H1 (cell line): ENCODE measurements at places on chromosomes 3 and 15. TPM values are rescaled to one million over a fixed set of nuclear protein-coding genes. Genes with fewer than 3 reads are reported as not detected.

- no peak for DNase-seq
Measured at GRCh38 chr15:26893351-26894065, 26.6 kb downstream of the GABRA5 start.

- DNase-seq = no peak
Measured at GRCh38 chr3:459311-459670, 262.7 kb downstream of the CHL1 start.

DNA sequence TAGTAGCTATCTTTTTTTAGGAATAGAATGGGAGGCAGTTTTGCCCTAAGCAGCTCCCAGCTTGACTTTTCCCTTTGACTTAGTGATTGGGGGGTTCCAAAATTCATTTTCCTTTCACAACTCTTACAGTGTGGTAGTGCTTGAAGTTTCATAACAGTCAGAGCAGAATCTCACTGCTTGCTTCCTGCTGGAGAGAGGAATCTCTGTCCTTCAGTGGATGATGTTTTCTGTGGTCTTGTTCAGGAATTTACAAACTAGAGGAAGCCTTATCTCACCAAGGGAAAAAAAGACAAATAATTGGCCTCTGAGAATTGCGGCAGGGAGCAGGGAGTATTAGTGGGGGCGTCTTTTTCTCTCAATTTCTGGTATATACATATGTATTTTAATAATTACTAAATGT, 326.6 kb upstream of the C2CD4B start:
- DNase-seq = no peak

GRCh38 chr15:34043813-34044212, 4.8 kb upstream of the AVEN start:
- DNase-seq = no peak

Gene CACNA2D2
- total RNA-seq = 14.0 and 14.1 TPM in 2 replicates

DNA sequence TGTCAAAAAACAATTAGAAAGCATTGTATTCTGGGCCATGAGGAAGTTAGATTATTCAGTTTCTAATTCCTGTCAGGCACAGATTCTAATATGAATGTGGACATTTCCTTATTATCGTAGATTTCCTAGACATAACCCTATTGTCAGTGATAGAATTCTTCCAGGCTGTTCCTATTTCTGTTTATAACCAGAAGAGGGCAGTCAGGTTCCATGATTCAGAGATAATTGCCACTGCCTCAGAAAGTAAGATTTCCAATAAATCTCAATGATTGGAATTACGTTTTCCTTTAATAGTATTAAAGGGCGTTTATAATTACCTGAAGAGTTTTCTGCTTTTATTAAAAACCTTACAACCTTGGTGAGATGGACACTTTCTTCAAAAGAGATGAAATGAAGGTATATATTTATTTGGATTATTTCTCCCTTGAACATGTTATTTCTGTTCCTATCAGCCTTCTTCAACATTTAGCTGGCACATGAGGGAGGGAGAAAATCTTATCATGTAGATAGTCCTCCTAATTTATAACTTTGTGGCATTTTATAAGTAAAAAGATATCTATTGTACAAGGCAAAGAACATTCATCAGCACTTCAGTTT, 439.2 kb downstream of the MCTP2 start:
- DNase-seq = no peak

Gene GOLGA8K
- total RNA-seq = 0.48 and 1.3 TPM in 2 replicates

DNA sequence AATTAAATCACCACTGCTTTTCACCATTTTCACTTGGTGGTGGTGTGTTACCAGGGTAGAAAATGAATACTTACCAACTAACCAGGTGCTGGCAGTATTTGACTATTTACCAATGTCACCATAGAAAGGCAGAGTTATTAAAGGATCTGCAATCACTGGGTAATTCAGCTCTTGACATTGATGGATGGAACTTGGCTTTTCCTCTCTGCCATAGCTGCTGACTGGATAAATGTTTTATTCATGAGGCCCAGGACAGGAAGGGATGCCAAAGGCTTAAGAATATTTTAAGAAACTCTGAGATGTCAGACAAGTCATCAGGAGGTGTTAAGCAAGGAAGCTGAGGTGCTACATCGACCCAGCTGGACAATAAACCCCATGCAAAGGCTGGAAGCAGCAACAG, 495.5 kb upstream of the CFAP20DC start:
- no peak for DNase-seq

DNA sequence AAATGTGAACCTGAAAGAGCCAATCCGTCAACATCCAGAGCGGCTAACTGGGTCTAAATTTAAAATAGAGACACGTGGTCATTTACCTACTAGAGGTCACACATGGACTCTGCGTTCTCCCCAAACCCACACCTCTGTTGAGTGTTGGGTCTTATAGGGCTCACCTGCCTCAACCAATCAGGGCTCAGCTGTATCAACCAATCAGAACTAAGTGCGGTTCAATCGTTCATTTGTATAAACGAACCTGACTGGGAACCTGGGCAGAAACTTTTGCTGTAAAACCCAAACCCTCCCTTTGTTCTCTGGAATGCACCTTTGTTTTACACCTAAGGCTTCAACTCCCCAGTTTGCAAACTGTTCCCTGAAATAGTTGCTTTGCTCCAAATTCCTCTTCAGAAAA, 8.9 kb downstream of the DNAAF4 start:
- DNase-seq = no peak

GRCh38 chr3:38634111-38634510, 15.4 kb downstream of the SCN5A start:
- no peak for DNase-seq

Gene RGMA
- 39.8 and 41.8 TPM in 2 replicates for total RNA-seq

- DNase-seq = no peak
Measured at GRCh38 chr3:111248406-111248805, 176.8 kb downstream of the NECTIN3 start.

Gene GPD1L
- total RNA-seq = 7.9 and 8.4 TPM in 2 replicates

Gene DUOX1
- 0.84 and 0.96 TPM in 2 replicates for total RNA-seq

Gene STARD9
- total RNA-seq = 6.0 and 7.0 TPM in 2 replicates

Gene CAMK2N2
- 16.9 and 17.7 TPM in 2 replicates for total RNA-seq

DNA sequence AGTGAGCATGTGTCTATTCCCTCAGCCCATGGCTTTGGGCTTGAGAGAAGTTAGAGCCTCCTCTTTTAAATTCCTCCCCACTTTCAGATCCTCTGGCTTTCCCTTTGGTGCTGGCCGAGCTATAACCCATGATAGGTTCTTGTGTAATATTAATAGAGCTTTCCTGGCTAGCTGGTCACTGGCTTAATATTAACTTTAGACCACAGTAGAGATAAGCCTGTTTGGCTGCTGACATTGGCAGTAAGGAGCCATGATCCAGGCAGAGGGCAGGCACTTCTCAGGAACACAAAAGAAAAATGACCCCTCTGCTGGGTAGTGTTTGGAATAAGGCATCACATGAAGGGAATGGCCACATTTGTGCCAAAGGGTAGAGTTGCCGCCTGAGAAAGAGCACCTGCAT, 65.4 kb upstream of the UMPS start:
- DNase-seq = no peak

DNA sequence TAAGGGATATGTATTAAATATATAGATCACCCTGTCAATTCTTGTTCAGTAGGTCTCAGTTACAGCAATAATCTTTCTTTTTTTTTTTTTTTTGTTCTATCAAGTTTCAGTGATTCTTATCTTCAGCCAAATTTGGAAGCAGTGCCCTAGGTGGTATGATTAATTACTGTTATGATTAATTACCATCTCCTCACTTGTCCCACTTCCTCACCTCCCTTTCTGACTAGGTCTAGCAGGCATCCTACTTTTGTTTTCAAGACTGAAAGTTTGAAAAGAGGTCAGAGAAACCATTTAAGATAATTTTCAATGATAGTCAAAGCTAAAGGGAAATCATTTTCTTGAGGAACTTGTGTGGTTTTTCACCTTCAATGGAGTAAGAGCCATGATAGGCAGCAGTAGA, 144.0 kb upstream of the CNTN4 start:
- DNase-seq = no peak

GRCh38 chr15:49827311-49827710, 206.5 kb downstream of the DTWD1 start:
- no peak for DNase-seq

DNA sequence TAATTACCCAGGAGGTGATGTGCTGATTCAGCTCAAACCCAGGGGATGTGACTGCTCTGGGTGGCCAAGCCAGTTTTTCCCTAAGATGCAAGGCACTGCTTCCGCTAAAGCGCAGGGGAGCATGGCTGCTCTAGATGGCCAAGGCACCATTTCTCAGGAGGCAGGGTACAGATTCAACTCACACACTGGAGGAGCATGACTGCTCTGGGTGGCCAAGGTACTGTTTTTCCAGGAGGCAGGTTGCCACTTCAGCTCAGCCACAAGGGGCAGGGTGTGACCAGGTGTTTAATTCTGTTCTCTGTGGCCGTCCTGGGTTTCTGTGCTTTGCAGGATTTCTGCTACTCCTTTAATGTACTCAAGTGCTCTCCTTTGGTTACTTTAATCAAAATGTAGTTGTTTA, 659.3 kb upstream of the ARRDC4 start:
- no peak for DNase-seq

- DNase-seq = no peak
Measured at GRCh38 chr15:61037031-61037430, 192.1 kb downstream of the RORA start.

DNA sequence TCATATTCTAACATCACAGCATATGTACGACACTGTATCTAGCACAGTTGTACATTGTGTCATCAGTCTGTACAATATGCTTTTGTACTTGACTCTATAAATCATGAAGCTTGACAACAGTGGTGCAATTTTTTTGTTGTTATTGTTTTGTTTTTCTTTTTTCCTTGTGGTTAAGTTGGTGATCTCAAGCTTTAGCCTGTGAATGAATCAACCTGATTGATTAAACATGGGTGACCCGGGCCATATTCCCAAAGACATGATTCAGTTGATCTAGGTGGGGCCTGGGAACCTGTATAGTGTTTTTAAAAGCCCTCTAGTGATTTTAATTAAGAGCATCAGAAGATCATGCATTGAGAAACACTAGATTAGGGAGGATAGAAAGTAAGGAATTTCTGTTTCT, 101.8 kb upstream of the AADACL2 start:
- no peak for DNase-seq

Gene TNFSF10
- not detected in 2 replicates for total RNA-seq

GRCh38 chr15:40847223-40847961, 3.5 kb downstream of the SPINT1 start:
- no peak for DNase-seq

GRCh38 chr15:78049691-78050440, 27.6 kb downstream of the TBC1D2B start:
- no peak for DNase-seq

DNA sequence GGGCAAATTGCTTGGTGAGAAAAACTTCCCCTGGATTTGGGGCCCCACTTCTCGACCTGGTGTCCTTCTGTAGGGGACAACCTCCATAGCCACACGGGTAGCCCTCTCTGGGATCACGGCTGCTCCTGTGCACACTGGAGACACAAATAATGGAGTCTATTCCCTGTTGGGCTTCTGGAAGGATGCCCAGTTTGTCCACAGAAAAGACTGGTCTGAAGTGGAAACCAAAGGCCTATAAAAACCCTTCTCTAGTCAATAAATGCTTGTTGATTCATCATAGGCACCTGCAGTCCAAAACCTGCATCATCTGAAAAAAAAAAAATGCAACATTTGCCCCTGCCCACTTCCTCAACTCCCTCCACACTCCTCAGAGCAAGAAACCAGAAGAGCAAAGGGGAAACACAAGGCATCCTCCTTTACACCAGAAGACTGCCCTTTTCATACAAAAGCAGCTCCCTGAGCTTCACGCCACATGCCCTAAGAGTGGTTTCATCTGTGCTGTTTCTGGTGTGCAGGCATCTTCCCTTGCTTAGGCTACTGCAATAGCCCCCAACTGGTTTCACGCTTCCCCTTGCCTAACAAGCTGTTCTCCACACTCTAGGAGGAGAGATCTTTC, 36.3 kb downstream of the SRGAP3 start:
- DNase-seq = no peak

DNA sequence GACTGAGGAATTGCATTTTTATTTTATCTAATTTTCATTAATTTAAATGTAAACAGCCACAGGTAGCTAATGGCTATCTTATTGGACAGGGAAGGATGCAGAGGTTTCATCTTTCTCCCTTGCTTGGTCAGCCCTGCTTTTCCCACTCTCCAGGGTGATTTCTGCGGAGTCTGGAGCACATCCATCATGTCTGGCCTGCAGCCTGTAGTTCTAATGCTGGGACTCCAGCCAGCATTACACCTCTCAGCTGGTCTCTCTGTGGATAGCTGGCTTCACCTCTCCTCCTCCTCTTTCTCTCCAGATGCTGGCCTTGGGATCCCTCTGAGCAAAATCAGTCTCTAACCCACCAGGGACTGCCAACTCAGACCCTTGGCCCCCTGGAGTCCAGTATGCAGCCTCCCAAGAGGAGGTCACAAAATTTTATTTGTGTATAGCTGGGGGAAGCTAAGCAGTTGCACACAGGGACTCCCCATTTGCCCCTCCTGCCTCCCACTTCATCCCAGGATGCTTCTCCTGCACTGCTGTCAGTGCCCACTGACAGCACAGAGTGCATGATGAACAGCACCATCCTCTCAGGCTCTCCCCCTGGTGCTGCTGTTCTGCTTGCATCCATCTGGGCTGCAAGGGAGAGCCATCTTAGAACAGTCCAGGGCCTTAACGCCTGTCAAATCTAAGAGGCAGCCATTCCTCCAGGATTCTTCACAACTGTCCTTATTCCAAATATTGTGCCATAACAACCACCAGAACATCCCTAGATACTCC, 1.7 kb downstream of the BFSP2 start:
- DNase-seq = no peak

- no peak for DNase-seq
Measured at GRCh38 chr3:156688632-156689452, 14.5 kb downstream of the TIPARP start.

- DNase-seq = no peak
Measured at GRCh38 chr3:24352893-24353553, 141.6 kb downstream of the THRB start.

GRCh38 chr15:101118615-101119014, 133.2 kb downstream of the CHSY1 start:
- peak; percentile 60 for DNase-seq

DNA sequence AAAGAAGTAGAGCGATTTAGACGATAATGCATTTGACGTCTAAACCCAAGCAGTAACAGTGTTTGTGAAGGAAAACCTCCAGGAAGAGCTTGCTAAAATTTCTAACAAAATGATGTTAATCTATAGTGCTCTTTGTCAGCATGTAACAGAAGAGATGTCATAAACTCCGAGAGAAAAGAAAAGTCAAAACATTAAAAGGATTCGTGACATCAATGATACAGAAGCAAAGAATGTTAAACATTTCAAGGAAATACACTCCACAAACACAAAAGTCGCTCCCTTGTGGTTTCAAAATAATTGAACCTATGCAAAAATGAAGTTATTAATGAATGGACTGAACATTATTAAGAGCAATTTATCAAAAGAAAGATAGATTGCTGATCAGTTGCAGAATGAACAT, 27.9 kb downstream of the AADAC start:
- DNase-seq = no peak

GRCh38 chr3:139120086-139121056, 75.7 kb upstream of the PRR23C start:
- peak; percentile 38 for DNase-seq

Gene ECE2
- 0.48 and 0.86 TPM in 2 replicates for total RNA-seq

GRCh38 chr15:39250001-39250400, 330.9 kb upstream of the THBS1 start:
- no peak for DNase-seq

Gene LRTM1
- not detected in 2 replicates for total RNA-seq
